ENCODE measurements at places on chromosomes 6 and 20.

GRCh38 chr20:50855498-50856474 lies 60.9 kb downstream of the BCAS4 start:
- DNase-seq, result no peak

GRCh38 chr20:25018425-25018824 lies 25.9 kb upstream of the APMAP start:
- DNase-seq, result no peak

DNA sequence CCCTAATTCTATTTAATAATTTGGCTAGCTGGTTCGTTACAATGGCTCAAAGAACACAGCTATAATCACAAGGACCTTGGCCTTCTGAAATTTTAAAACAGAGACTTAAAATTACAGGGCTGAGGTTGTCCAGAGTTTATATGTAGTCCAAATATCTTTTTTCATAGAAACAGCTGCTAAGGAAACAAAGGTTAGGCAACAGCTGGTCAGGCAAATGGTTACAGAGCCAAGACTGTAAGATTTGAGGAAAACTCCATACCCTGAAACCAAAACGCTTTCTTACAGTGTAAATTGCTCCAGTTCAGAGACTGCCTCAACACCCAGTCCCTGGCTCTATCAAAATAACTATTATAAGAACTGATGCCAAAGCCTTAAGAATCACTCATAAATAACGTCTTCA lies 9.7 kb upstream of the ARHGAP18 start:
- peak; percentile 59 for DNase-seq

DNA sequence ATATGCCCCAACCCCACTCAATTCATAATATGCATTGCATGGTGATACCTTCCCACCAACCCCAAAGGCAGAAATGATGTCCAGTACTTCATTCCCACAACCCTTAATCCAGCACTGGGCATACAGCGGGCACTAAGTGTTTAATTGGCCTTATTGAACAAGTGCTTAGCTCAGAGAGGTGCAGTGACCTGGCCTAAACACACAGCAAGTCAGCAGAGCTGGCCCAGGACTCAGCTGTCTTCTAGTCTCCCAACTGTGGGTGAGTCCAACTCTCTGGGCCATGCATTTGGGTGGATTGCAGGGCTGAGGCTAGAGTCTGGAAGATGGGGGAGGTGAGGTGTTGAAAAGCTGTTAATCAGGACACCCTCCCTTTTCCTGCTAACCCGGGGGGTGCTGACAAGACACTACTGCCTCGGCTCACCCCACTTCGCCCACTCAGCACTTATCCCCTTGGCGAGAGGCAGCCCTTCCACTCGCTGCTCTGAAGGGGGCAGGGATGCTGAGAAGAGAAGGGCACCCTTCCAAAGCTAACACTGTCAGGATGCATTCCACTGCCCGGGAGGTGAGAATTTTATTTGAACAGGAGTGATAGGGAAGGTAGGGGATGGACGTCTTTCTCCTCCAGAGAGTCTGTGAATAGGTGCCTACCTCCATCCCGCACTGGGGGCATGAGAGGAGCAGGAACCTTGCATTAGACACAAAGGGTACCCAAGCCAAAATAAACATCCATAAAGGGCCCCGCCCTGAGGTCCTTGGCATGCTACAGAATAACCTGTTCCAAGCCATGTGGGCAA lies 14.2 kb downstream of the KCNK5 start:
- no peak for DNase-seq

DNA sequence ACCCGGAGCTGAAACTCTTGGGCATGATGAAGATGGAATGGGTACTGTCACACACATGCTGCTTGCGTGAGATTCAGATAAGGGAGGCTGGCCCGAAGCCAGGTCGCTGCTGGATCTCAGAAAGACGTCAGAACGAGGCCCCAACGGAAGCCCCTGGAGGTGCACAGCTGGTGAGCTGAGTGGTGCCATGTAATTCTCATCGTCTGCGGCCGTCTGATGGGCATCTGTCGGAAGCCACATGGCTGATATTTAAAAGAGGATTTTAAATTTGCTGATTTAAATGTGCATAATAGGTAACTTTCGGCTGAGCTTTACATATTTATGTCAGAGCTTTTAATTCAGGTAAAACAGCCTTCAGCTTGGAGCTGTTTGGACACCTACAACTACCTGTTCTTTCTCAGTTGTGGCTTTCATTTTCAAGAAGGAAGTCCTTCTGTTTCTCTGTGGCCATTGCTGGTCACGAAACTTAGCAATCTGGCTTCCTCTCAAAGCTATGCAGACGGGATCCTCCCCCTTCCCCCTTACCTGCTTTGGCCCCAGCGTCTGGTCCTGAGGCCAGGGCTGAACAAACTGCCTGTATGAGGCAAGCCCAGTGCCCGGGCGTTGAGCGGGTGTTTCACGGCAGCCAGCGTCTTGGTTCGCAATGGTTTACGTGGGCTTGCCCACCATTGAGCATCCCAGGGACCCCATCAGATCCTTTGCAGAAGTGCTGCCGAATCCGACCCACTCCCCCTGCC lies 9.2 kb downstream of the SLCO4A1 start:
- DNase-seq, result no peak

GRCh38 chr6:120230008-120230407 lies 880.4 kb upstream of the MAN1A1 start:
- no peak for DNase-seq

GRCh38 chr6:150676344-150676743 lies 76.7 kb downstream of the PLEKHG1 start:
- no peak for DNase-seq

- peak; percentile 2 for DNase-seq
Measured at GRCh38 chr20:59146780-59147565, 16.6 kb upstream of the ZNF831 start.

- DNase-seq, result no peak
Measured at GRCh38 chr6:52576054-52576391, 837 bp downstream of the TRAM2 start.

DNA sequence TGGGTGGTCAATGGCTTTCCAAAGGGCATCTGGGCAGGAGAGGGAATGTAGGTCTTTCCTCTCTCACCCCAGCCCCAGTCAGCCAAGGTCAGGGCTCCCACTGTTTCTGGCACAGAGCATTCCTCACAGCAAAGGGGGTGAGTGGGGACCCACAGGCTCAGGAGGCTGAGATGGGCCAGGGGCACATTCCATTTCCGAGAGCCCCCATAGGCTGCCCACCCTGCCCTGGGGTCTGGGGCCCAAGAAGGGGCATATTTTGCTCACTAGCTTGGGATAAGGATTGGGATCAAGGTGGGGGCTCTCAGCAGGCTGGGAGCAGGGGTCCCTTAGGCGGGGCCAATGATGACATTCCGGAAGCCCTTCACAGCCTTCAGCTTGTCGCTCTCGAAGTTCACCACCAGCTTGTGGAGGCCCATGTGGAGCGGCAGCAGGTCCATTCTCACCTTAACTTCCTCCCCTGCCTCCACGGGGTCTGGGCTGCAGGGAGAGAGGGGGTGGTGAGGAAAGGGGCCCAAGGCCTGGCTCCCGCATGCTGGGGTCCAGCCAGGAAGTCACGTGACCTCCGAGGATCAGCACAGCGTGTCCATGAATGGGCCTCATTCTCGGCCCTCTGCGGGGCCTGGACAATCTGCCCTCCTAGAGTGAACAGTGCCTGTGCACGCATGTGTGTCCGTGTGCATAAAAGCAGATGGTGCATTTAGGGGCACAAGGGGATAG lies 35.0 kb downstream of the TGM2 start:
- no peak for DNase-seq

GRCh38 chr6:139732451-139732850 lies 358.0 kb upstream of the CITED2 start:
- peak; percentile 62 for DNase-seq

DNA sequence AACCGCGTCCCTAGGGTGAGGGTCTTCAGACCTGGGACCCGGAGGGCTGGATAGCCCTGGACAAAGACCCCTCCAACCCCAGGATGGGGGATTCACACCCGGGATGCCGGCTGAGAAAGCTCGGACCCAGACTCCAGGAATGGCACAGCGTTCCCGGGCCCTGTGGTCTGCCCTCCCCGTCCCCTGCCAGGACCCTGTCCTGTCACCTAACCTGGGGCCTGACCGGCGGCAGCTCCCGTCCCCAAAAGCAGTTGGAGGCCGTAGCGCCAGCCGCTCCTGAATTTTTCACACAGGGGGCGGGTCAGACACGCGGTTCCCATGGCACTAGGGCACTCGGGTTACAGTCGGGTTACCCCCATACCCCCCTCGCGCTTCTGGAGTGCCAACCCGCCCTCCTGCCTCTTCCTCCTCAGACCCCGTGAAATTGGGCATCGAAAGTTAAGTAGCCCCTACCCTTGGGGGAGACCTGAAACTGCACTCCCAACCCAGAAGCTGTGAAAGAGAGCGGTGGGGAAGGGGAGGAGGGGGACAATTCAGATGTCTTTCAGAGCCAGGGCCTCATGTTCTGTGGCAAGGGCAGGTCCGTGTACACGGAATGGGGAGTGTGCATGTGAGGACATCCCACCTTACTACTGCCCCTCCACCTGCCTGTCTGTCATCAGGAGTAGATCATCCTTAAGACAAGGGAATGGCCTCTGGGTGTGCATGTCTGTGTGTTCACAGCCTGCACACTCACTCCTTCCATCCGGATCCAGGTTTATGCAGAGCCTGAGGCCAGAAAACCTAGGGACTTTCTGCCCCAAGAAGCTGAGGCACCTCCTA lies 595 bp downstream of the REM1 start:
- DNase-seq, result no peak

GRCh38 chr6:111603685-111604084 lies 2.0 kb downstream of the TRAF3IP2 start:
- no peak for DNase-seq

- DNase-seq, result no peak
Measured at GRCh38 chr20:3744806-3745685, 12.6 kb downstream of the HSPA12B start.

GRCh38 chr20:55582498-55582897 lies 422.8 kb downstream of the CBLN4 start:
- no peak for DNase-seq

DNA sequence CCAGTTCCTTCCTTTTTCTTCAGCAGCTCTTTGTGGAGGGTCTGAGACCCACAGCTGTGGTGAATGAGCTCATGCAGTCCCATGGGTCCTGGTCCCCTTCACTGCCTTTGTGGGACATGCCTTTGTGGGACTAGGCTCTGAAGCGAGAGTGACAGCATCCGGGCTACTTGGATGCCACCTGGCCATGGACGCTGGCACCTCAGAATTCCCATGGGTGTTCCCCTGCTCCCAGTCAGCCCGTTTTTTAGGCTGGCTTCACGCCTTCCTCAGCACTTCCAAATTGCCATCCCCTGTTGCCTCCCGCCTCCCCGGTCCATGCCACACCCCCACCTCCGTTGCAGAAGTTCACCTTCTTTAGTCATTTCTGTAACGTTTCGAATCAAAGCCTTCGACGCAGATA lies 45.1 kb downstream of the RAMACL start:
- no peak for DNase-seq

- peak; percentile 9 for DNase-seq
Measured at GRCh38 chr20:16036331-16036730, 536.9 kb downstream of the KIF16B start.

GRCh38 chr6:142226731-142227130 lies 75.1 kb upstream of the ADGRG6 start:
- no peak for DNase-seq

DNA sequence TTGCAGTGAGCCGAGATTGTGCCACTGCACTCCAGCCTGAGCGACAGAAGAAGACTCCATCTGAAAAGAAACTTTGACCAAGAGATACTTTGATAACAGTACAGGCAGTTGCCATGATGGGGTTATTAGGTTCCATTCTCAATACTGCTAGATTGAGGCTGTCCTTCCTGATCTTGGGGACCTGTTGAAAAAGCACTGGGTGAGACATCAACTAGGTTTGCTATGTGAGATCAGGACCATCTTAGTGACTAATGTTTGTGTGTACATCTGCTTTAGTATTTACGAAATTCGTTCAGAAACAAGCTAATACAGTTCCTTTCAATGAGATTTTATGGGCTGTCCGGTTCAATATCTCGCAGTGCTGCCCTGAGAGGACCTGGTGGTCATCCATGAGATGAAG lies 2.6 kb downstream of the DSE start:
- no peak for DNase-seq

DNA sequence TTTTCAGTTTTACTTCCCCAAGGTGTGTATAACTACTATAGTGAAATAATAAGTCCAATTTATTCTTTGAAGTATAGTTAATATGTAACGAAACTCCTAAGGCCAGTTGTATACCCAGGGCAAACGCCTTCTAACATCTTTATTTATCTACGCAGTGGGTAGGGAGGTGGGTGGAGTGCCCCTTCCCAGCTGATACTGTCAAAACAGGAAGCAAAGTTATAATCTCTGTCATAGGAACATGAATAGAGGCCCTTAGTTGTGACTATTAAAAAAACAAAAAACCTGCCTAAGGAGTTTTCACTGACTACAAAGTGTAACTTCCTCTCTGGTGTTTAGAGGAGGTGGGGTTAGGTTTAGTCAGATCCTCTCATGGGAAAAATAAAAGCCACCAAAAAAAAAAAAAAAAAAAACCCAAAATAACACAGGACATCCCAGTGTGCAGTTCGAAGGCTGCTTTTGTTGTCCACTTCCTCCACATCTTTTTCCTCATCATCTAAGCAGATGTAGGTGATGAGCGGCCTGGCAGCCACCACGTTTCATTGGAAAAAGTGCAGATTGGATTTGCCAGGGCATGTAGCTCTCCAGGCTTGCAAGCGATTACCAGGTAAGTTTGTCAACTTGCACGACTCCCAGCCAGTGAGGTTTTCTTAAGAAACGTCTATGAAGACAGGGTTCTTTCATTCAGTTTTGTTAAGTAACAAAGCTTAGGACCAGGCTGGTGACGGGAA lies 58.7 kb downstream of the UTRN start:
- no peak for DNase-seq

DNA sequence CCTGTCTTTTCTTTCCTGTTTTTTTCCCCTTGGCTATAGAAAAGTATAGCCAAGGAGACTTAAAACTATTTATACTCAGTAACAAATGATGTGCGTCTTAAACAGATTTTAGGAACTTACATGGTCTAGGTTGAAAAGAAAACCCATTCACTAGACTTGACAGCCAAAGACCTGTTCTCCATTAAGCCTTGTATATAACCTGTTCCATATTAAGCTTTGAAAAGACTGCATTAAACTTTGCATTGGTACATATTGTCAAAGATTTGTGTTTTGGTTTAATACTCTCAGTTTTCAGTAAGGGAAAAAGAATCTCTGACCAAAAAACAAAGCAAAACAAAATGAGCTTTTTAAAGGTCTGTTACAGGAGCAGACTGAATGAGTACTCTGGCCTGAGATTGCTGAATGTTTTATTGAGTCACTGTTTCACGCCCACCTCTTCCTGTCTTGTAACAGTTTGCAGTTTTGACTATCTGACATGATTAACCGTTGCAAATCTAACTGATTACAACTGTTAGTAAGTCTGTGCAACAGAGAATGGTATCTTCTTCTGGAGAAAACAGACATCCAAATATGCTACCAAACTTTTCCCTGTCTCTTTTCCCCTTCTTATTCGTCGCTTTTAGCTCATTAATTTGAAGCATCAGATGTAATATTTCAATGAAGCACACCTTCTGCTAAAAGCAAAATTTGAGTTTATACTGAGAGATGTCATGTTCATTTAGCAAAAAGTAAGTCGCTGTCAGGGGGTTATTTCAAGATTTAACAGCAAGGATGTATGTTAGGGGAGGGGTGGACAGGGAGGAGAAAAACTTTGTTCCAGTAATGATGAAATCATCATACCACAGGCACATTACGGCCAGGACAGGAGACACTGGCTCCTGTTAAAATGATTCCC lies 59.1 kb upstream of the SUPT3H start:
- DNase-seq, result peak; percentile 83

Measured in adipocyte (in vitro differentiated cells).